Fibroblast of upper back skin (primary cell): ENCODE measurements at places on chromosomes 2 and 18.

- peak; percentile 28 for DNase-seq
These were observed 43.4 kb upstream of the OTOF start for GRCh38 chr2:26521054-26521912.

DNA sequence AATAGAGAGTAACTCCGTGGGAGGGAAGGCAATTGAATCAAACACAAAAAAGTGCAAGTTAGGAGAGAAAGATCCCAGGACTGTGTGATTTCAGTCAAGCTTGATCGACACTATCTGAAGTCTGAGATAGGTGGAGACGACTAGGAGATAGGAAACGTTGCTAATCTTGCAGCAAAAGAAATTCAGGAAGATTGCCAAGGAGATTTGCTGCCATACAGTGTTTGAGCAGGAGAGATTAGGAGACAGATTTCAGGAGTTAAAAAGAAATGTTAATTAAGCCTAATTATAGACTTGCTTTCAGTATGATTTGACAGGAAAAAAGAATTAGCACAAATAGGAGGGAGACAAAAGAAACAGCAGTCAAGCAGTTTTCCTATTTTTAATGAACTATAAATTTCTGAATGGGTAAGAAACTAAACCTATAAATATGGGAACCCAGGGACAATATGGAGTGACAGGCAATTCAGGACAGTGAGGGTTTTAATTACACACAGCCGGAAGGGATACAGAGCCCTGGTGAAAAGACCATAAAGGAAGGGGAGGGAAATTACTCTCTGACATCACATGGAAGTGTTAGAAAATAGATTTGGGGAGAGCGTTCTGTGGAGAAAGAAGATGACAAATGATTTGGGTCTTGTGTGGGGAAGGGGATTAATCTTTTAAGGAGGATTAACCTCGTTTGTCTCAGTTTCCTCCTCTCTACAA is 72.6 kb downstream of the SUCLG1 start:
- DNase-seq: no peak

DNA sequence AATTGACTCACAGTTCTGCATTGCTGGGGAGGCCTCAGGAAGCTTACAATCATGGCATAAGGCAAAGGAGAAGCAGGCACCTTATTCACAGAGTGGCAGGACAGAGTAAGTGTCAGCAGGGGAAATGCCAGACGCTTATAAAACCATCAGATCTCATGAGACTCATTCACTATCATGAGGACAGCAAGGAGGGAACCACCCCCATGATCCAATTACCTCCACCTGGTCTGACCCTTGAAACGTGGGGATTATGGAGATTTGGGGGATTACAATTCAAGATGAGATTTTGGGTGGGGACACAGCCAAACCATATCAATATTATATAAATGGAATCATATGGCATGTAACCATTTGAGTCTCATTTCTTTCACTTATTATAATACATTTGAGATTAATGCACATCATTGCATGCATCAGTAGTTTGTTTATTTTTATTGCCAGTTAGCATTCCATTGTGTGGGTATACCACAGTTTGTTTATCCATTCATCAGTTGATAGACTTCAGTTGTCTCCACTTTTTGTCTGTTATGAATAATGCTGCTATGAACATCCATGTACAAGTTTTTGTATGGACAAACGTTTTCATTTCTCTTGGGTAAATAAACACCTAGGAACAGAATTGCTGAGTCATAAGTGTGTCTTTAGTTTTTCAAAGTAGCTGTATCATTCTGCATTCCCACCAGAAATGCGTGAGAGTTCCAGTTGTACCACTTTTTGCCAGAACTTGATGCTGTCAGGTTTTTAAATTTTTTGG is 5.8 kb upstream of the SRBD1 start:
- peak; percentile 20 for DNase-seq

DNA sequence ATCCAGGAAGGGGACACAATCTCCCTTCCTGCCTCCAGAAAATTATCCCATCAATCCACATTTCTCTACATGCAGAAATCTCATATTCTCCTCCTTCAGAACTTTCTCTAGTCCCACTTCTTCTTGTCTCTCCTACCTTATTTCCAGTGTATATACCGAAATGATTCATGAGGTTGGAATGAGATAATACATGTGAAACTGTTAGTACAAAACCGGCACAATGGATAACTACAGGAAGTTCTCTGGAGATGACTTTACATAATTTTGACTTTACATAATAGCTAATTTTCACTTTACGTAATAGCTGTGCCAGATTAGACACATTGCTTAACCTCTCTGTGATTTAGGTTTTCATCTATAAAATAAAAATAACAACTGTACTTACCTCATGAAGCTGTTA is 801.3 kb downstream of the ERBB4 start:
- no peak for DNase-seq

DNA sequence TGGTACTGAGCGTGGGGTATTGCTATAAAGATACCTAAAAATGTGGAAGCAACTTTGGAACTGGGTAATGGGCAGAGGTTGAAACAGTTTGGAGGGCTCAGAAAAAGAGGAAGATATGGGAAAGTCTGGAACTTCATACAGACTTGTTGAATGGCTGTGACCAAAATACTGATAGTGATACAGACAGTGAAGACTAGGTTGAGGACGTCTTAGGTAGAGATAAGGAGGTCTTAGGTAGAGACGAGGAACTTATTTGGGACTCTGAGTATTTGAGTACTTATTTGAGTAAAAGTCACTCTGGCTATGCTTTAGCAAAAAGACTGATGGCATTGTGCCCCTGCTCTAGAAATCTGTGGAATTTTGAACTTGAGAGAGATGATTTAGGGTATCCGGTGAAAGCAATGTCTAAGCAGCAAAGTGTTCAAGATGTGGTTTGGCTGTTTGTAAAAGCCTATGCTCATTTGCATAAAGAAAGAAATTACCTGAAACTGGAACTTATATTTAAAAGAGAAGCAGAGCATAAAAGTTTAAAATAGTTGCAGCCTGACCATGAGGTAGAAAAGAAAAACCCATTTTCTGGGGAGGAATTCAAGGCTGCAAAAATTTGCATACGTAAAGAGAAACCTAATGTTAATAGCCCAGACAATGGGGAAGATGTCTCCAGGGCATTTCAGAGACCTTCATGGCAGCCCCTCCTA is 219.6 kb downstream of the PDE1A start:
- no peak for DNase-seq

DNA sequence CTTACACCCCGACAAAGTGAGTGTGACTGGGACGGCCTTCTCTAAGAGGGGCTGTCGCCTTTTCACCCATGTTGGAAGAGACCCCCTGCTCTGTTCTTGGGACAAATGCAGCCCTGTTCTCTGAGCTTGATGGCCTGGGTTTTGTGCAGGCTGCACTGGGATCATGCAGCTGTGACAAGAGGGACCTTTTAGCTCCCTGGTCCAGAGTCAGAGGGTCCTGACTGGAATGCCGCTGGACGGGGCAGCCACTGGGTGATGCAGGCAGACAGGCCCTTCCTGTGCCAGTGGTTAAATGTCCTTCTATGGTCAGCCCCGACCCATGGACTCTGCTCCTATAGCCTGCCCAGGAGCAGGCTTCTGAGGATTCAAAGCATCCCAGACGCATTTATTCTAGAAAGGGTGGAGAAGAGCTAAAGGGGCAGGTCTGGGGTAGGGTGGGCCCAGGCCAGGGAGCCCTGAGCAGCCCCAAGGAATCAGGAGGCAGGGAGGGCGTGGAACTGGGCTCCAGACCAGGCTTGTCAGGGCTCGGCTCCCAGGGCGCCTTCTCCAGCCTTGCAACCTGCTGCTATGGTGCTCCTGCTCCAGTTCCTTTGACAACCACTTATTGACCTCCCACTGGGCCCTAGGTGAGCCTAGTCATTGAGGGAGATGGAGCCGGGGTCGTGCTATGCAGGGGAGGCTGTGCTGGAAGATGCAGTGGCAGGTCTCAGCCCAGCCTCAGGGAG is 277.9 kb upstream of the HS6ST1 start:
- DNase-seq: no peak

DNA sequence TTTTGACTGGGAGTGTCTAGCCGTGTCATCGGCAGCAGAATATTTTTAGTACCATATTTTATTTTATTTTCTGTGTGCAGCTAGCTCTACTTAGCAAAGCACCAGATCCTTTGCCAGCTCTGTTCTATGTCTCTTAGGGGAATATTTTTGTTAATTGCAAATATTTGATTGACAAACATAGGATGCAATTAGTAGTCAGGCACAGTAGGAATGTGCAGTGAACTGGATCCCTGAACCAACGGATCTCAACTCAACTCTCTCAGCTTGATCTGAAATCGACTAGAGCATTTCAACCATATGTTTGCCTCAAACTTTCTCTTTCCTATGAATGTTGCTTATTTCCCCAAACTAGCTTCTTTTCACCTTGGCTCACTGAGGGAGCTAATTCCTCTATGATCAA is 998.0 kb upstream of the FANCL start:
- DNase-seq: no peak

DNA sequence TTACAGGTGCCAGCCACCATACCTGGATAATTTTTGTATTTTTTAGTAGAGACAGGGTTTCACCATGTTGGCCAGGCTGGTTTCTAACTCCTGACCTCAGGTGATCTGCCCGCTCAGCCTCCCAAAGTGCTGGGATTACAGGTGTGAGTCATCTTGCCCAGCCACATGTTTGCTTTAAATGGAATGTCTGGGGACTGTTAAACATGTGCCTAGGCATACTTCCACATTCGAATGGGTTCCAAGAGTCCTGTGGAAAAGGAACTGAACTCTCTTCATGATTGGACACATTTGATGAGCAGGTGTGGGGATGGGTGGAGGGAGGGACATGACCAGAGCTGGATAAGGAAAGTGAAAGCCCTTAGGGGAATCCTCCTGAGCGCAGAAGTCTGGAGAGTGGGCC is 58.4 kb upstream of the GREB1L start:
- peak; percentile 4 for DNase-seq

- no peak for DNase-seq
These were observed 53.7 kb upstream of the LGALSL start for GRCh38 chr2:64400105-64400728.

- peak; percentile 78 for DNase-seq
These were observed 63.7 kb downstream of the BABAM2 start for GRCh38 chr2:27954221-27954673.

GRCh38 chr2:196967116-196967515 is 40.6 kb upstream of the PGAP1 start:
- DNase-seq: peak; percentile 78
